ENCODE measurements at places on chromosomes 6 and 20. TPM values are rescaled to one million over a fixed set of nuclear protein-coding genes. Genes with fewer than 3 reads are reported as not detected.

Gene ECT2L
- polyA plus RNA-seq = not detected

- no peak for DNase-seq
Observed at GRCh38 chr20:10022625-10023024, 12.2 kb upstream of the ANKEF1 start.

DNA sequence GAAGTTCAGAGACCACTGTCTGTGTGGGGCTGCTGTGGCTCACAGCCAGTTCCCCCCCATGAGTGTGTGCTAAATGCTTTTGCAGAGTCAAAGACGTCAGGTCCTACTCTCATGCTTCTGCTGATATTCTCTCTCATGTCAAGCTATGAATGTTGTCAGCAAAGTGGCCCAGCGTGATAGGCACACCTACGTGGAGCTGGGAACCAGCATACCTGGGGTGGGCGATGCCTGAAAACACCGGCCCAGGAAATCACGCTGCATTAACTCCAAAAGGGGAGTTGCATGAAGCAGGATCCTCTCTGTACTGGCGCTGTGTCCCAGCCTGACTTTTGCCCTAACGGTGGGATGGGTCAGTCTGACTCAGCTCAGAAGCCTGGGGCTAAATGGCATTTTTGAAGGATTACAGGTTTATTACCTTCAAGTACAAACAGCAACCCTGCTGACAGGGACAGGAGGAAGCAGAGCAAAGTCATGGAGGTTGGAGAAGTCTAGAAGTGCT is 9.0 kb upstream of the MRPS10 start:
- DNase-seq = no peak

DNA sequence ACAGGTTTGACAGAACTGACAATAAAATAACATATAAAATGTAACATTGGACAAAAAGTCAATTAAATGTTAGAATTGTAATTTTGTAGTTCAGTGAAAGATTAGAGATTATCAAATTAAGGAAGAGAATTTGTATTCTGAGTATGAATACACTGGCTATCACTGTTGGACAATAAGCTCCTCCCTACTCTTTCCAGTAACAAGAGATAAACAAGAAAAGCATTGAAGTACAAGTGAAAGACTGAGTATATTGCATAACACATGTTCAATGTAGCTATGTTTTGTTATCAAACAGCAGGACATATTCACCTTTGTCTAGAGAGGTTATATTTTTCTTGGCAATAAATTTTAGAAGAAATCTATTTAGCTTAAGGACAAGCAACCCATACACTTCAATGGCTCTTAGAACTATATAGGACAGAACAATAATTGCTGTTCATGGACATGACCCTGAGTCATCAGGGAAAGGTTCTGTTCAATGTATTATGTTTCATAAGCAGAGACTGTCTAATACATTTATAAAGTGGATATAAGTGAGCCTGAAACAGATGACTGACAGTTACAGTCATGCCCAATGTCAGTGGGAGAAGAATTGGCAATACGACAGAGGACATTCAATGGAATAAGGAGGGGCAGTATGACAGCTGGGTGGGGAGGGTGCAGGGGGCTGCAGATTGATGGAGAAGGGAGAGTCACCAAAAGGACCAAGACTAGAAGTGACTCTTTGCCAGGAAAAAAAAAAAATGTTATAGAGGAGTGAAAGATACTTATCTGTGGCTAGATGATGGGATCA is 520.4 kb downstream of the FRK start:
- no peak for DNase-seq
